ENCODE measurements at places on chromosomes 1 and 21.

DNA sequence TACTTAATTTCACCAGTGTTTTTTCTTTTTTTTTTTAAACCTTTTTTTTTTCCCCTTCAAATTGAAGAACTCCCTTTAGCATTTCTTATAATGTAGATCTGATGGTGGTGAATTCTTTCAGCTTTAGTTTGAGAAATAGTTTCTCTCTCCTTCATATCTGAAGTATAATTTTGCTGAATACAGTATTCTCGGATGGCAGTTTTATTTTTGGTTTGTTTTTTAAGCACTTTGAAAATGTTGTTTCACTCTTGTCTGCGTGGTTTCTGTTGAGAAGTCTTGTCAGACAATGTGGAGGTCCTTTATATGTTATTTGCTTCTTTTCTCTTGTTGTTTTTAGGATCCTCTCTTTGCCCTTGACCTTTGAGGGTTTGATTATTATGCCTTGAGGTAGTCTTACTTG, 135.1 kb downstream of the RPS6KC1 start:
- DNase-seq = no peak

DNA sequence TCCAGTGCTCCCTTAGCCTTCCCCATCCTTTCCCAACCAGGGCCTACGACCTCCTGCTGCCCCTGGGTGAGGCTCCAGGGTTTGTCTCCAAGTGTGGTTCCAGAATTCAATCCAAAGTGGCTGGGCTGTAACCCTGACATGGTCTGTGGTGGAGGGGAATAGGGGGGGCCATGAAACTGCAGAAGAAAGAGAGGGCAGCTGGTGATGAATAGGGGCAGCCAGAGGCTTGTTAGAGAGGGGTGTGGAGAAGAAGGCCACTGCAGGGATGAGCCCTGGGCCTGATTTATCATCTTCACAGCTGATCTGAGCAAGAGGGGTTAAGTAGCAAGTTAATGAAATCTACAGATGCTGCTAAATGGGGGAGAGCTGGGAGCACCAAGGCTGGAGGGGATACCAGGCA, 12.9 kb upstream of the ERI3 start:
- no peak for DNase-seq

- DNase-seq = no peak
These were observed 2.6 kb downstream of the TXNIP start for GRCh38 chr1:145993618-145994390.

DNA sequence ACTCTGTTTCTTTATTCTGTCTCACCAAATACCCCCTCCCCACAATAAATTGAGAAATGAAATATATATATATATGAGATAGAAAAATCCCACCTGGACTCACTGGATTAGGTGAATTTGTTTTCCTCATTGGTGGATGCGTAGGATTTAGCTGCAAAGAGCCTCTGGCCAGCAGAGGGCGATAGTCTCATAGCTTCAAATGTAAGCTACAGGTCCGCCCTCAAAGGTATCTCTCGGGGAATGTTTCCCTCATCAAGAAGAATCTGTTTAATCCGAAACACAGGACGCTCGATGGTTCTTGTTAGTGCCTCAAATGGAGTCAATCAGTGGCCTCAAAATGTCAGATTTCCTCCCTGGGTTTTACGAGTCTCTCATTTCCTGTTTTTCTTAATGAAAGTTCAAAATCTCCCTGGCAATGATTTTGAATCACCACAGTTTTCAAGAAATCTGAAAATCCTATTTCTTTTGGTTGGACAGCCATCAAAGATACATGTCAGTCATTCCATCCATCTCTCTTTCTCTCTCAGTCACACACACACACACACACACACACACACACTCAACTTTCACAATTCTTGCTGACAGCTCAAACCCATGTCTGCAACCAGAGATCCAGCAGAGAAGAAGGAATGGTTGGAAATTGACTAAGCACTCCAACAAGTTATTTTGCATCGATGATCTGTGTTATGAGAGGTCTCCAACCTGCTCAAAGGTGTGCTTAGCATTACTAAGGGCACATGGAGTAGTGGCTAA, 13.9 kb upstream of the CAMK1G start:
- DNase-seq = peak; percentile 77

- no peak for DNase-seq
These were observed 153.9 kb upstream of the GORAB start for GRCh38 chr1:170377896-170378634.

GRCh38 chr1:184017306-184017705, 20.2 kb downstream of the COLGALT2 start:
- no peak for DNase-seq

GRCh38 chr1:56098946-56099345, 480.4 kb downstream of the PLPP3 start:
- DNase-seq = no peak

DNA sequence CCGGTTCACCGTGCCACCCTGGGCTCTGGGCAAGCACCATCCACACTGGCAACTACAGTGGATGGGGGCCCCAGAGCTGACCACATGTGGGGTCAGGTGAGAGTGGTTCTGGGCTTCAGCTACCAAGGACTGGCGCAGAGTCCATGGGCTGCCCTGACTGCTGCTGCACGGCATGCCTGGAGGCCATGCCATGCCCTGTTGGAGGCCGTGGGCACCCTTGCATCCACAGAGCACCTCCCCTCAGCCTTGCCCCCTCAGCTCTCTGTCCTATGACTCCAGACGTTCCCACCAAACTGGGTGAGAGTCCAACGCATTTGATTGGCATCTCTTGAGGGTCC, 15.5 kb downstream of the MORN1 start:
- no peak for DNase-seq

DNA sequence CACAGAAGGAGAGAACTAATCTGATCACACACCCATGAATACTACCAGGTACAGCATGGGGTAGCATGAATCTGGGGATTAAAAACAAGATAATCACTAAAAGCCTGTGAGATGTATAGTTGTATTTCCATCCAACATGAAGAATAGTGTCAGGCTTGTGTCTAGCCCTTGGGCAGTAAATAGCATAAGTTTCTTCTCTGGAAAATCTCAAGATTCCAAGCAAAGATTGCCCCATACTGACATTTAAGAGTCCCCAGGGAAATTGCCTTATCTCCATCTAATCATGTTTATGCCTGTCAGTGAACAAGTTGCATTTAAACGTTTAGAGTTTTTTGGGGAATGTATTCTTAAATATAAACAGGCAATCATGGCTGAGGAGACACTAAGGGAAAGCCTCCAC, 109.2 kb upstream of the SERTAD4 start:
- DNase-seq = no peak

- no peak for DNase-seq
These were observed 28.1 kb upstream of the ACBD6 start for GRCh38 chr1:180530501-180530900.

- no peak for DNase-seq
These were observed 116.2 kb downstream of the DISP1 start for GRCh38 chr1:222931023-222931422.

GRCh38 chr1:51100264-51100880, 1.7 kb upstream of the C1orf185 start:
- no peak for DNase-seq

DNA sequence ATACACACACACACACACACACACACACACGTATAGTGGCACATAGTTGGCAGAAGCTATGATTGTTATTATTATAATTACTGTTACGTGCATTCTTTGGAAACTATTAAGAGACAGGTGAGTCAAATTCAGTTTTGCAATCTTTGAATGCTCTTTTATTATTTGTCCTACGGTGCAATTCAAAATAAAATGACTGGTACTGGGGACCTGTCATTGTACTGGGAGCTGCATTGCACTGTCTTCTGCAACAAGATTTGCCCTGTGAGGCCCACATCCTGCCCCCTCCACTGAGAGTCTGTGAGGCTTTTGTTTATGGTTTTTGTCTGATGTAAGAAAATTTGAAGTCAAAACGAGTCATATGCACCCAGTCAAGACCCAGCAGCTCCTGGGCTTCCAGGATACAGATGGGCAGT, 1.9 kb downstream of the LY9 start:
- no peak for DNase-seq

GRCh38 chr1:33018112-33018511, 18.6 kb downstream of the AK2 start:
- no peak for DNase-seq

GRCh38 chr1:220527279-220527907, 543 bp upstream of the MARK1 start:
- DNase-seq = peak; percentile 25

GRCh38 chr1:10033359-10033845, 644 bp downstream of the UBE4B start:
- DNase-seq = peak; percentile 59

- no peak for DNase-seq
These were observed at the start of gene YOD1 for GRCh38 chr1:207051191-207051943. TSS of gene YOD1 (minus strand) at chr1:207051208. CDS start at chr1:207051030, 178 bp downstream.

GRCh38 chr21:42666023-42666747, 12.8 kb downstream of the PDE9A start:
- no peak for DNase-seq

GRCh38 chr1:178912597-178912996, 41.7 kb upstream of the ANGPTL1 start:
- DNase-seq = no peak

- DNase-seq = no peak
These were observed 56.6 kb upstream of the CPLANE2 start for GRCh38 chr1:16293538-16293937.

DNA sequence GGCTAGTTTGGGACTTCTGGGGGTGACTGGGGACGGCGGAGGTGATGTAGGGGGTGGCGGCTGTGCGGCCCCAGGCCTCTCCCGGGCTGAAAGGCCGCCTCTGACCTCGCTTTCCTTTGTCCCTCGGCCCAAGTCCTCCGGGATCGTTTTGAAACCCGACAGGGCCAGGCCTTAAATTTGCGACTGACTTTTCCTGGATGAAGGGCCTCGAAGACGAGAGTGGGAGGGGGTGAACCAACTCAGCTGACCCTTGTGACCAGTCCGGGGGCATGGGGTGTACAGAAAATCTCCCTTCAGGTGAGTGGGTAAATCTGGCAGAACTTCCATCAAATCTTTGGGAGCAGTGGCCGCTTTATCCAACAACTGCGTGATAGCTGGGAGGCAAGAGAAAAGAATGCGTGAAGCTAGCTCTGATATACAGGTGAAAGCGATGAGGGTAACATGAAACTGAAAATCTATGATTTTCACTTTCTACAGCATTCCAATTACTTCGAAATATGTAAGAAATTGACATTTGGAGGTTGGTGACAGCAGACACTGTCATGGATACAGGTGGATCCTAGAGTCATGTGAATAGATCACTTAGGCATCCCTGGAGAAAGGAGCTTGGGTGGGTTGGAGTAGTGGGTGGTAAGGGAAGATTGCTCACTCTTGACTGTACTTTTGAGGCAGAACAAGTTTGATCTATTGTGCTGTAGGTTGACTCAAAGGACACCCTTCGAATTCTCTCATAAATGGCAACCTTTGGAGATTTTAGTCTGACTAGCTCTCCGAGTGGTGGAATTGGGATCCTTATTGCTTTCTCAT, 885 bp downstream of the AHCYL1 start:
- no peak for DNase-seq

DNA sequence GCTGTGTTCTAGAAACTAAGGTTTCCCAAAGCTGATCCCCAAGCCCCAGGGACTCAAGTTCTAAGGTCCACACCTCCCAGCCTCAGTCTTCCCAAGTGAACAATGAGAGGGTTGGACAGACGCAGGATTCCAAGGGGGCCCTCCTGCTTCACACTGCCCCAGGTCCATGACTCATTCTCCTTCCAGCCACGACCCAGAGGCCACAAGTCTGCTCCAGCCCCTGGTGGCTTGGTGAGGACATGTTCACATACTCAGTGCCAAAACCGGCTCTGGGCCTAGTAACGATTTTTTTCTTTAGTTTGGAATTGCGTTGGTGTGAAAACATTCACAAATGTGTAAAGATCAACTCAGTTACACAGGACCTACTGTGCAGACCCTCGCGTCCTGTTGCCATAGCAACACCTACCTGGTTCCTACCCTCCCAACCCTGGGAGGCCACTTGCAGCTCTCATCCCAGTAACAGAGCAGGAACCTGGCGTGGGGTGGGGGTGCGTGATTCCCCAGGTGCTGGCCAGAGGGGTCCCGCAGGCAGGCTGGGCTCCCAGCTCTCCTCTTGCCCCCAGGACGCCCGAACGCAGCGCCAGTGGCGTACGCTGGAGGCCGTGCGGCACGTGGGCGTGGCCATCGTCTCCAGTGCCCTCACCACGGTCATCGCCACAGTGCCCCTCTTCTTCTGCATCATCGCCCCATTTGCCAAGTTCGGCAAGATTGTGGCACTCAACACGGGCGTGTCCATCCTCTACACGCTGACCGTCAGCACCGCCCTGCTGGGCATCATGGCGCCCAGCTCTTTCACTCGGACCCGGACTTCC, 57.0 kb downstream of the DISP3 start:
- DNase-seq = no peak

DNA sequence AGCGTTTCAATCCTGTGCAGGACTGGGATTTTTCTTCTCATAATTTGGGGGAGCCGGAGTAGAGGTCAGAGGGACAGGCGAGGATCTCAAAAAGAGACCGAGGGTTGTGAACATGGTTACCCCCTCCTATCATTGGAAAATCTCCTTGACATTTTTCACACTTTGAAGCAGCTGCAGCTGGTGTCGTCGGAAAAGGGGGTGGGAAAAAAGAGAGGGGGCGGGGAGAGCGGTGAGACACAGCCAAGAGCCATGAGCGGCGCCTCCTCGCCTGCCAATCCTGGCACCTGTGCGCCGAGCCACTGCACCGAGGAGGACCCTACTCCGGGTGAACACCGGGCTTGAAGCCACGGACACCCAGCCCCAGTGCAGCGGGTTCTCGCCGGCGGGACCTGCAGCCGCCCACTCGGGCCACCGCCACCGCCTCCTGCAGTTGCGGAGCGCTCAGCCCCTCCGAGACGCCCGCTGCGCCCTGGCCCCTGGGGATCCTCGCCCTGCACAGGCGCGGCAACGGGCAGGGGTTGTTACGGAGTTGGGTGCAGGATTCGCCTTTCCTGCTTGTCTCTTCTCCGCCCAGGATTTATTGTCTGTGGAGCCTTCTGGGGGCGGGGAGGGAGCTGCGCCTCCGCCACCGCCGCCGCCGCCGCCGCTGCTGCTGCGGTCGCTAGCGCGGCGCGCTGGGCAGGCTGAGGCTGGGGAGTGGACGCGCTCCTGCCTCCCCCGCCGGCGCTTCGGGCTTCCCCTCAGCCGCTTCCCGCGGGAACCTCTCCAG, at the start of gene LRRC7:
Gene LRRC7 (plus strand): TSS at position 271 of the 769 bp plus-strand sequence. CDS start 718 bp downstream, outside the sequence.
- DNase-seq = no peak

DNA sequence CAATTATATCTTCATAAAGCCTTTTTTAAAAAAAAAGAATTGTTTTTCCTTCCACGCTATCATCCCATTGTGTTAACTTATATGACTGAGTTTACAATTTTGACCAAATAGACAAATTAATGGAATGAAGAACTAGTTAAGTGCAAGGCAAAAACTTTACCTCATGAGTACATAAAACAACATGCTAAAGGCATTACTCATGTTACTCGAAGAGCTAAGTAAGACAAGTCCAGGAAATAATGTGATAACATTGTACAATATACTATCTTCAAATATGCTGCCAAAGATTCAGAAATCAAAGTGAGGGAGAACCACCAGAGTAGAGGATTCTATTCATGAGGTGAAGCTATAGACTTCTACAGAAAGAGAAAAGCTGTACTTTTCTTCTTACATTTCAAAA, 24.2 kb upstream of the DYNLT5 start:
- DNase-seq = no peak

DNA sequence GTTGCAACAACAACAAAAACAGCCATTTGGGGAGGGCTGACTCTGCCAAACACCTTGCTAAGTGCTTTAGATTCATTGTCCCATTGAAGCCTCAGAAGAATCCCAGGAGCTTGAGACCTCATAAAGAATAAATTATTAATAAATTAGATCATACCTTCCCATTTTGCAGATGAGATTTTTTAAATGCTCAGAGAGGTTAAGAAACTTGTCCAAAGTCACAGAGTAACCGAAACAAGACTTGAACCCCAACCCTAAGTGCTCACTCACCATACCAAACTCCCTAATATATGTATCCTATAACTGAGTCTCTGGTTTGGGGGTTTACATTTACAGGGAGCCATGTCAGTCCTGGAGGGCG, 3.6 kb downstream of the CRYBG2 start:
- no peak for DNase-seq
